Body of pancreas (tissue), 4 donors: ENCODE measurements at places on chromosomes 4 and X. TPM values are rescaled to one million over a fixed set of nuclear protein-coding genes. Genes with fewer than 3 reads are reported as not detected.

- DNase-seq = no peak
Observed at GRCh38 chr4:32824336-32824735, 2104.2 kb downstream of the PCDH7 start.

DNA sequence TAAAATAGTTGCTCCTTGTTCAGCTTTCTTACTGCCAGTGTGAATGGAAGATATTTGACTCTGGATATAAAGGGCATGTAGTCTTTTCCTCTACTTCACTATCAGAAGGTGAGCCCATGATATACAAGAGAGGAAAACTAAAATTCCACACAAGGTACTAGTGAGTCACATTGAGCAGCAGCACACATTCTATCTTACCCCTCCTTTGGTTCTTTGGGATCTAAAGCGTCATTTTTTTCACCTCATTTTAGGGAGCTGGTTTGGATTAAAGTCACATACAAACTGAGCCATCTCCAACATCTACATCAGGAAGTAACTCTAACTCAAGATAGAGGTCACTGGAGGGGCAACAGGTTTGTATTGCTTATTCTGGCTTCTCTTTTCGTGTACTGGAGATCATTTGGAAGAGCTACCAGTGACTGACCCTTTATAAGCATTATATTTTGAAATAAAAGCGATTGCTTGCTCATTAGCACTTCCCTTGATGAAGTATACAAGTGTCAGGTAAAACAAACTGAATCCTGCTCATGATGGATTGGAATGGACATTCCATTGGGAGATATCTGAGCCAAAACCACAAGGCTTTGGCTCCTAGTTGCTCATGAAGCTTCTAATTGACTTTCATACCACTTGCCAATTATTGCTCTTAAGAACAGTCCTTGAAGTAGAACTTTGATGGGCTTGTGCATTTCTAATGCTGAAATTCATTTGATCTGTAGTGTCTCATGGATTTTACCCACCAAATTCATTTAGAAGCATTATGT is 124.1 kb downstream of the SPCS3 start:
- DNase-seq = no peak

DNA sequence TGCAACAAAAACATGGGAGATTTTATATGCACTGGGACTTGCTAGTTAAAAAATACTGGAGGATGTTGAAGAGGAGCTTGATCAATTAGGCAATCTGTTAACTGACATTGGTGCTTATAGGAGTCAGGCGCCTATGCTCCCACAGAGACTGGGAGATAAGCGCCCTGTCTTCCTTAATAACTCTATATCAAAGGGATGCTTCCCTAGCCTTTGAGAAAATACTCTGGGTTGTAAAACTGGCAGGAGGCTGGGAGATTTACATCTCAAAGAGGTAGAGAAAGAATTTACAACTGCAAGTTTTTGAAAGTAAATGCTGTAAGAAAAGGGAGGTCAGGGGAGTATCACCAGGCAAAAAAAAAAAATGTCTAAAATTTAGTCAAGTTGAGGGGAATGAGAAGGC is 325.4 kb downstream of the PCDH10 start:
- DNase-seq = no peak

DNA sequence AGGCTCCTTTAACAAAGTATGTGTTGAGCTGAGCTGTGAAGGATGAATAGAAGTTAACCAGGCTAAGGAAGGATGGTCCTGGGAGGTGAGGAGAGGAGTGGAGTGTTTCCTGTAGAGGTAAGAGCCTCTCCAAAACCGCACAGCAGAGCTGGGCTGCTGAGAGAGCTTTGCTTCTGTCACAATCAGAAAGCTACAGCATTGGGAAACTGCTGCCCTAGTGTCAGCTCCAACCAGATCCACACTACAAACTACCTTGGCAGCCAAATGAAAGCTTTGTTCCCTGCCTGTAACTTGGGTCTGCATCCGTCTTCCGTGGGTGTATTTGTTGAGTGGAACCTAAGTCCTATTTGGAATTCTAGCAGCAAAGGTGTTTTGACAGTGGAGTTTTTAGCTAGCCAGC is 91.8 kb downstream of the REPS2 start:
- no peak for DNase-seq

The AFM gene
- total RNA-seq = not detected

The PABPC4L gene
- 0.26 TPM for total RNA-seq

The LARP1B gene
- total RNA-seq = 79.8 TPM

The SSX3 gene
- total RNA-seq = not detected
